ENCODE measurements at places on chromosomes 4 and X. TPM values are rescaled to one million over a fixed set of nuclear protein-coding genes. Genes with fewer than 3 reads are reported as not detected.

DNA sequence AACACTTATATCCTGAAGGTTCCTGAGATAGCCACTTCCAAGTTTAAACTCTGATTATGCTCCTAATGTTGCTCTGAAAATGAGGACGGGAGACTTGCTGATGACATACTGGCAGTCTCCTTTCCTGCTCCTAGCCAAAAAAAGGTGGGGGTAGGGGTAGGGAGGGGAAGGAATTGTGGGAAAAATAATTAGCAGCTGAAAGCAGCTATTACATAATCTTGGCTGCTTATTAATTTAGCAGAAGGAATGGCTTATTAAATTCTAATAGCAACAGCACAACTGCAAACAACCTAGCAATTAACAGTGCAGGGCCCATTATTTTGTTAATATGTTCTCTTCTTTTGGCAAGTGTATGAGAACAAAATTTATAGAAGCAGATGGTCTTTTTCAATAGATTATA, 2.0 kb upstream of the AP1S2 start:
- H3K36me3 ChIP-seq = no peaks in the 10 kb centered on the region
- no peak for DNase-seq
- H3K27me3 ChIP-seq = no peaks in the 10 kb centered on the region
- H3K27ac ChIP-seq = no peak overlapping the region
- no peaks in the 10 kb centered on the region for H3K4me1 ChIP-seq

DNA sequence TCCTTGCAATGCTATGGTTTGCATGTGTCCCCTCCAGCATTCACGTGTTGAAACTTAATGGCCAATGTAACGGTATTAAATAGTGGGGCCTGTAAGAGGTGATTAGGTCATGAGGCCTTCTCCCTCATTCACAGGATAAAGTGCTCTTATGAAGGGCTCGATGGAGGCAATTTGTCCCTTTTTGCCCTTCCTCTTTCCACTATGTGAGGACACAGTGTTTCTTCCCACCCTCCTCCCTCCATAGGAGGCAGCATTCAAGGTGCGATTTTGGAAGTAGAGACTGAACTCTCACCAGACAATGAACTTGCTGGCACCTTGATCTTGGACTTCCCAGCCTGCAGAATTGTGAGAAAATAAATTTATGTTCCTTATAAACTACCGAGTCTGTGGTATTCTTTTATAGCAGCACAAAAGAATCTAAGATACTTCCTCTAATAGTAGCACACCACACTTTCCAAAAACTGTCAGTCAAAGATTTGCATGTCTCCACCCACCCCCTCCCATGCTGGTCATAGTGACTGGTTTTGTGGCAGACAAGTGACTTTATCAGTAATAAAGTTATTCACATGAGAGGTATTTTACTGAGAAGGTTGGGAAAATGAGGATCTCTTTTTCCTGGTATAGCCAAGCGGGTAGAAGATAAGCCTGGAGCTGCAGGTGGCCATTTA, 113.5 kb upstream of the TTC29 start:
- H3K36me3 ChIP-seq = no peaks in the 10 kb centered on the region
- DNase-seq = no peak
- no peaks in the 10 kb centered on the region for H3K4me1 ChIP-seq

CEP44 gene
- total RNA-seq = 9.8 TPM

DNA sequence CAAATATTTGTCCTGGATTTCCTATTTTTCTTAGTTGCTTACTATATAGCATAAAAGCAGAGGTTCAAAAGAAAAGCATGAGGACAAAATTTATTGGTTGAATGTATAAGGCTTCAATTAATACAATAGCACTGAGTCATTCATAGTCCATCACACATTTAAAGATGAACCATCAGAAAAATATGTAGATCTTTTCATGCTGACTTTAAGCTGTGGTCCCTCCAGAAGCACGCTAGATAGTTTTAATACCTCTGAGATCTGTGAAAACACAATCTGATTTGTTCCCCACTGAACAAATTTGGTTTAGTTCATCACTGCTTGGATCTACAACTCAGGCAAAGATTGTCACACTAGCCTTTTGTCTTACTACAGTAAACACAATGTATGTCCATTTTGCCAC, 377.2 kb upstream of the ANXA10 start:
- DNase-seq = no peak
- H3K27ac ChIP-seq = no peak overlapping the region
- H3K36me3 ChIP-seq = no peaks in the 10 kb centered on the region
- no peaks in the 10 kb centered on the region for H3K4me1 ChIP-seq

- no peak overlapping the region for H3K4me3 ChIP-seq
- H3K4me1 ChIP-seq = no peaks in the 10 kb centered on the region
- H3K27ac ChIP-seq = no peak overlapping the region
- no peaks in the 10 kb centered on the region for H3K27me3 ChIP-seq
- no peaks in the 10 kb centered on the region for H3K36me3 ChIP-seq
Observed at GRCh38 chrX:129600981-129601424, 53.8 kb downstream of the APLN start.

DNA sequence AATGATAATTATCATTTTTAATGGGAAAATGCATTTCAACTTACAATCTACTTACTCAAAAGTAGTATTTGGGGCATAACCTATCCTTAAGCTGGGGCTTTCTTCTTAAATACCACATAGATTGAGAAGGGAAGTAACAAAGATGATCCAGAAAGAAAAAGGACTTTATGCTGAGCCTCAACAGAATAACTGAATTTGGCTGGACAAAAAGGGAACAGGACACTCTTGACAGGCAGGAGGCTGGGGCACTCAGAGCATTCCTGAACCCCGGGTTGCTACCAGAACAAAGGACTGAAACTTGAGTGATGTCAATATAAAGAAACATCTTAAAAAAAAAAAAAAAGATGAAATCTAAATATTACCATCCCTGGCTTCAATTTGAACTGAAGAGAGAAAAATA, 23.9 kb downstream of the RELL1 start:
- H3K27me3 ChIP-seq = no peaks in the 10 kb centered on the region
- H3K36me3 ChIP-seq = no peaks in the 10 kb centered on the region
- peaks cover 60% of the 10 kb centered on the region for H3K4me1 ChIP-seq

- H3K36me3 ChIP-seq = no peaks in the 10 kb centered on the region
- H3K4me1 ChIP-seq = no peaks in the 10 kb centered on the region
- H3K27ac ChIP-seq = no peak overlapping the region
- H3K27me3 ChIP-seq = no peaks in the 10 kb centered on the region
- no peak overlapping the region for H3K4me3 ChIP-seq
Observed at GRCh38 chr4:185782523-185782922, 29.5 kb downstream of the SORBS2 start.

DNA sequence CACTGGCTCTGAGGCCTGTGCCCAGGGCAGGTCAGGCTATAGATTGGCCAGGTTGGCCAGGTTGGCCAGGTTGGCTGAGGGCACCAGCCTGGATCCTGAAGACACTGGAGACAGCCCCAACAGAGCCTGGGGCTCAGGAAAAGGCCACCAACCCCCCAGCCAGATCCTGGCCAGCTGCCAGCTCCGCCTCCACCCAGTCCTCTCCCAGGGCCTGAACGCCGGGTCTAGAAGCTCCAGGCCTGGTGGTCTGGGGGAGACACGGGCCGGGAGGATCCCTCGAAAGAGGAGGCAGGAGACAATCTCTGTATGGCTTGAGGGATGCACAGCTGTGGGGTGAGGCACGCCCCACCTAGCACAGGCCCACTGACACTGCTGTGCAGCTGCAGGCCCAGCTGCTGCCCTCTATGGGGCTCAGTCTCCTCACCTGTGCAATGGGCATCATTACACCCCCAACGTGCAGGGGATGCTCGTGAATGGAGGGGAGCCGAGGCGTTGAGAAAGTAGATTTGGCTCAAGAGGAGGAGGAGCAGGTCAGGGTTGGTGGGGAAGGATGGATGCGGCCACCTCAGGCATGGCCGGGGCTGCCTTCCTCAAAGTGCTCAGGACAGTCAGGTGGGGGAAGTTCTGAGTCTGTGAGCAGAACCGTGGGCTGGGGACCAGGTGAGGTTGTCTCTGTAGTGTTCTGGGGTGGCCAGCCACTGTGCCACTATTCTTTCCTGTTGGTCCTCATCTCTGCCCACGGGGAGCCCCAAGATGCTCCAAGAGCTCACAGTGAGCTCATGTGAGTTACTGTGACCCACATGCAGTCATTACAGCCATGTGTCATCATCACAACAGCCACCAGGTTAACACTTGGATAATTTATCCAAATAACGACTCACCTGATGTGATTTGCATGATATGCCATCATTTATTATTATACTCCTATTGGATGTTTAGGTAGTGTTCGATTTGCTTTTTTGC, 10.8 kb upstream of the GAGE10 start:
- no peaks in the 10 kb centered on the region for H3K27me3 ChIP-seq
- H3K27ac ChIP-seq = no peak overlapping the region
- H3K4me3 ChIP-seq = no peak overlapping the region
- H3K4me1 ChIP-seq = no peaks in the 10 kb centered on the region
- DNase-seq = no peak
- H3K36me3 ChIP-seq = no peaks in the 10 kb centered on the region

All from Panc1 (cell line).